HFFc6 (cell line): ENCODE measurements at places on chromosomes 11 and 22. TPM values are rescaled to one million over a fixed set of nuclear protein-coding genes. Genes with fewer than 3 reads are reported as not detected.

The OR52J3 gene
- total RNA-seq, result not detected in 3 replicates

The GRIK4 gene
- not detected in 3 replicates for total RNA-seq

The TRIM49 gene
- not detected in 3 replicates for total RNA-seq

The FAM111B gene
- total RNA-seq, result 6.0 to 13.3 TPM (median 12.9 TPM) in 3 replicates

DNA sequence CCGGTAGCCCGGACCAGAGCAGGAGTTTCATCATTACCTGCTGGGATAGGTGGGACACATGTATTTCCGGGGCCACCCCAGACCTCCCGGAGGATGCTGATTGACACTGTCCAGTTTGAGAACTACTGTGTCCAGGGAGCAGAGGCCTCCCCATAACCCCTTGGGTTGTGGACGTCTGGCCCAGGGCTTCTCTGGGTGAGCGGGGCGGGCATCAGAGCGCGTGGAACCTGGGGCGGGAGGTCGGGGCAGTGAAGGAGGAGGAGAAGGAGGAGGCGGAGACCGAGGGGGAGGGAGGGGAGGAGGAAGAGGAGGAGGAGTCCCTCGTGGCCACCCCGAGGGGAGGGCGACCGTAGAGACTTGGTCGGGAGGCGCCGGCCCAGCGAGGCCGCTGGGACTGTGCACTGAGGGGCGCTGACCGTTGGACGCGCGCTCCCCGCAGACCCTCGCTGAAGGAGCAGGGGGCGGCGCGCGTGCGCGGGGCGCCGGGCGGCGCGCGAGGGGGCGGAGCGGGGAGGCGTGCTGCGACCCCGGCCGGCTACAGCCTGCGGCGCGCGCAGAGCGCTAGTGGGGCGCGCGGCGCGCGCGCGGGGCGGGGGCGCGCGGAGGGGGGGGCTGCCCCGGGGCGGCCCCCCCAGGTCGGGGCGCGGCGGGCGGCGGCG, at the start of gene GRK3:
Gene GRK3, plus strand, starts transcription at position 356 of the 659 bp plus-strand sequence. CDS start 366 bp downstream, outside the sequence.
- H3K4me3 ChIP-seq, result peak within 1 kb of the TSS; percentile 27
- no peak for DNase-seq
- no peaks in the 10 kb centered on the region; the same call in 1 of the 2 replicates for H3K36me3 ChIP-seq
- H3K4me1 ChIP-seq, result no peaks in the 10 kb centered on the region
- peaks cover 15% of the 10 kb centered on the region for H3K27me3 ChIP-seq

DNA sequence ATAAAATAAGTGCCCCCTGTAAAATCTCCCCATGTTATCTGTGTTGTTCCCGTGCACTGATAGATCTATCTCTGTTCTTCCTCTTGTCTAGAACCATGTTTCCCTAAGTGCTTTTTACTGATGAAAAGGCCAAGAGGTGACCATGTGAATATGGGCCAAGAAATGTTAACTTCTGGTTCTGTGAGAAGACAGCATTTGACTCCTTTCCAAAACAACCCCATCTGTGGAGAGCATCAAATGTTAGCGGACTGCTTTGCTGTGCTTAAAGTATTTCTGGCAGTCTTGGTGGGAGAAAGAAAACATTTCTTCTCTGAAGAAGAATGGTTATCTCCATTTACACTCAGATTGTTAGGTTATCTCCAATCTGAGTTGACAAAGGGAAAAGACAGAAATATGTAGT, 58.6 kb upstream of the GUCY1A2 start:
- H3K27me3 ChIP-seq, result no peaks in the 10 kb centered on the region; the same call in 1 of the 2 replicates
- H3K4me1 ChIP-seq, result no peaks in the 10 kb centered on the region
- DNase-seq, result no peak
- H3K4me3 ChIP-seq, result no peak overlapping the region
- H3K36me3 ChIP-seq, result peaks cover 6% of the 10 kb centered on the region; the same call in 1 of the 2 replicates

DNA sequence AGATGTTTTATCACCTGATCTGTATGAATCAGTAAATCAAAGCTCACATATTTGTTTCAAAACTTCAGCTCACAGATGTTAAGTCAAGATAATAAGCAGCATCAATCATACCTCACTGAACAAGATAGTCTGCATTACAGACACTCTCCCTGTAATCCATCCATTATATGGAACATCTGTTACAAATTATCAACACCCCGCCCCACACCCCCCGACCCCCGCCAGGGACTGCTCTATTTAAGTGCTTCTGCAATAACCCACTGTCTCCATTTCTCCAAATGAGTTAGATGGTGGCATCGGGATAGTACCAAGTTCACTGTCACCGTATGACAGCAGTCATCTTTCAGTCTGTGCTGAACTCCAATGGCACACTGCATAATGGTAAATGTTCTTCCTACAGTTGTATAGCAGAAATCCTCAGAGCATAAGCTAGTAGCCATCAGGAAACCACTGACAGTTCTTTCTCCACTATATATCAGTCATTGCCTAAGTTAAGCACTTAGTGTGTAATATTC, 447.0 kb upstream of the ARHGAP42 start:
- H3K27me3 ChIP-seq, result no peaks in the 10 kb centered on the region; the same call in 1 of the 2 replicates
- H3K4me1 ChIP-seq, result no peaks in the 10 kb centered on the region
- DNase-seq, result no peak
- H3K4me3 ChIP-seq, result no peak overlapping the region
- no peak overlapping the region for H3K27ac ChIP-seq
- peaks cover 5% of the 10 kb centered on the region; the same call in 1 of the 2 replicates for H3K36me3 ChIP-seq

- no peaks in the 10 kb centered on the region for H3K4me1 ChIP-seq
- no peak overlapping the region for H3K27ac ChIP-seq
- no peaks in the 10 kb centered on the region for H3K36me3 ChIP-seq
- H3K4me3 ChIP-seq, result no peak overlapping the region
- H3K27me3 ChIP-seq, result no peaks in the 10 kb centered on the region
Measured at GRCh38 chr11:112810951-112811350, 150.3 kb upstream of the NCAM1 start.

DNA sequence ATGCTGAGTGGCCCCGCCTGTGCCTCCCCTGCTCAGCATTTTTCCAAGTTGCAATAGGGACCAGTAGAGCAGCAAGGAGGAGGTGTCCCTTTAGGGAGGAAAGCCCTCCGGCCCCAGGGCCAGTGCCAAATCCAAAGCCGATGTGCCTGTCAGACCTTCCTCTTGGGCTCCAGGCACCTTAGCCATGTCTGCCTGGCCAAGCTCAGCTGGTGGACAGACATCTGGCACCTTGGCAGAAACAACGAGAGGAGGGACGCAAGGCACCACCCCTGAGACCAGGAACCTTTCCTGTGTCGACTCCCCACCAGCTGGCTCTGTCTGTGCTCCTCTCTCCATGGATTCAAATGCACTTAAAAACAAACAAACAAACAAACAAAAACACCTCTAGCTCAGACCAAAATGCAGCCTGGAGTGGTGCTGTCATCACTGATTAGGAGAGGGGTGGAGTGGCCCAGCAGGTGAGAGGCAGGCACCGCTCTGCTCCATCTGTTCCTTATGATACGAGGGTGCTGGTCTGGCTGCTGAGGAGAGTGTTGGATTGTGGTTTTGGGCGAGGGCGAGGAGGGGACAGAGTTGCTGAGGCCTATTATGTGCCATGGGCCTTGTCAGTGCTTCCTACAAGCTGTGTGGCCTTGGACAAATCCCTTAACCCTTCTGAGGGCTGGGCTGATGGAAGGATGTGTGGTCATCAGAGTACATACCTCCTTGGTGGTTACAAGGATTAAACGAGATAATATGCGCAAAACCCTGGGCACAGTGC, 46.2 kb downstream of the TP53I11 start:
- peaks cover 54% of the 10 kb centered on the region for H3K27me3 ChIP-seq
- no peak for DNase-seq
- no peak overlapping the region for H3K27ac ChIP-seq
- H3K36me3 ChIP-seq, result no peaks in the 10 kb centered on the region

DNA sequence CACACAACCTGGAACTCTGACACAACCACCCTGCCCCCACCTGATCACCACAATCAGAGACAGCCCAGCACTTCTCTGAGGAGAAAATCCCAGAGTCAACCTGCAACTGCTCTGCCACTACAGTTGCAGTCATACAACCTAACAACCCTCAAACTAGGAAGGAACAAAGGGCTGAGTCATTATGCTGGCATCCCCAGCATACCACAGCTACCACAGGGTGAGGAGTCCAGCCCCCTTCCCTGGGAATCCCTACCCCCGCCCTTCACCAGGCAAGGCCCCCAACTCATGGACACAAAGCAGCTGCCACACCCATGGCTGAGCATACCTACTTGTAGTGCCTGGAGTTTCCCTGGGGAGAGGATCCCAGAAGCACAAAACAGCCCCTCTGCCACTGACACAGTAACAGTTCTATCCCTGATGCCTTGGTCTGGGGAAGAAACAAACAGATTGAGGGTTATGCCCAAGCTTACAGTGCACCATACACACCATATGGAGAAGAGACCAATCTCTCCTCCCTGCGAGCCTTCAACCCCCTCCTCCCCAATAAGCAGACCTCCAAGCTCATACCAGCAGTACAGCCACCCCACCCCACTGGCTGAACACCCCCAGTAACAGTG, 68.5 kb upstream of the C11orf58 start:
- H3K27me3 ChIP-seq, result no peaks in the 10 kb centered on the region
- no peaks in the 10 kb centered on the region for H3K4me1 ChIP-seq
- no peak overlapping the region for H3K27ac ChIP-seq
- no peaks in the 10 kb centered on the region; the same call in 1 of the 2 replicates for H3K36me3 ChIP-seq
- no peak overlapping the region for H3K4me3 ChIP-seq

DNA sequence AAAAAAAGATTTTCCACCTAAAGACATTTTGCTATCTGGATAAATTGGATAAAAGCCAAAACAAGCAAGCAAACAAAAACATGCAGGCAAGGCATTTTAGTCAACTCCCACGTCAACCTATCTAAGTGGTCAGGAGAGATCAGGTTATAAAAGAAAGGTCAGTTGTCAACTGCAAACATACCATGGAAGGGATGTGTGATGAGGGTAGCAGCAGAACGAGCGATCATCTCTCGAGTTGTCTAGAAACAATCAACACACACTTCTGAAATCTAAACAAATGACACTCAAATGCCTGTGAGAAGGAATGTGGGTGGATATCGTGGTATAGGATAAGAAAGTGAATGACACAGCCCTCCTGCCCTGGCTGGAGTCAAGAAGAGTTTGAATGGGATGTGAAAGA, 10.9 kb downstream of the MTCH2 start:
- H3K36me3 ChIP-seq, result peaks cover 36% of the 10 kb centered on the region
- H3K27me3 ChIP-seq, result no peaks in the 10 kb centered on the region; the same call in 1 of the 2 replicates
- no peaks in the 10 kb centered on the region for H3K4me1 ChIP-seq
- H3K27ac ChIP-seq, result no peak overlapping the region
- DNase-seq, result no peak
- no peak overlapping the region for H3K4me3 ChIP-seq

- no peak overlapping the region for H3K4me3 ChIP-seq
- no peak for DNase-seq
- no peak overlapping the region for H3K27ac ChIP-seq
- peaks cover 6% of the 10 kb centered on the region; the same call in 1 of the 2 replicates for H3K27me3 ChIP-seq
- H3K36me3 ChIP-seq, result peaks cover 22% of the 10 kb centered on the region
Measured at GRCh38 chr11:128318856-128319474, 268.4 kb downstream of the ETS1 start.

DNA sequence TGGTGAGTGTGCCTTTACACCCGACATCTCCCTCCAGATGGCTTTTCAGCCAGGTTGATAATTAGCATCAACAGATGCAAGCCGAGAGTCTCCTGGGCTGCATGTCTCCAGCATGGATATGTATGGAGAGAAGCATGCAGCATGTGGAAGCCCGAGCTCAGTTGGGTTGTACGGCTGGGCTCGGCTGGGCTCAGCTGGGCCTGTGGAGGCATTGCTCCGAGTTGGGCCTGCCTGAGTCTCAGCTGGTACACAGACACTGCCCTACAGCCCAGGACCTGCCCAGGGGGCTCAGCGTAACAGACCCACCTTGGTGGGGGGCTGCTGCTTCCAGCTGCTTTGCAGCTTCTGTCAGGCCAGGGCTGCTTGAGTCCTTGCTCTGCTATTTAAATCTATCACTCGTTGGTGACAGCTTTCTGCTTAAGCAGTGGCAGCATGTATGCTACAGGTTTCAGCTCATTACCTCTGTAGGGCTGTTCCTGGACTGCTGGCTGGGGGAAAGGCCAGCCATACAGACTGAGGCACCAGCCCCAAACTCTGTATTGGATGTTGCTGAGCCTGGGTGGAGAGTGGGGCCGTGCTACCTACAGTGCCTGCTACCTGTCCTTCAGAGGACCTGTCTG, 115.5 kb downstream of the TEAD1 start:
- peaks cover 86% of the 10 kb centered on the region for H3K4me1 ChIP-seq
- H3K36me3 ChIP-seq, result peaks cover 25% of the 10 kb centered on the region
- H3K4me3 ChIP-seq, result no peak overlapping the region
- H3K27me3 ChIP-seq, result no peaks in the 10 kb centered on the region; the same call in 1 of the 2 replicates
- DNase-seq, result no peak
- no peak overlapping the region; the same call in 1 of the 2 replicates for H3K27ac ChIP-seq

DNA sequence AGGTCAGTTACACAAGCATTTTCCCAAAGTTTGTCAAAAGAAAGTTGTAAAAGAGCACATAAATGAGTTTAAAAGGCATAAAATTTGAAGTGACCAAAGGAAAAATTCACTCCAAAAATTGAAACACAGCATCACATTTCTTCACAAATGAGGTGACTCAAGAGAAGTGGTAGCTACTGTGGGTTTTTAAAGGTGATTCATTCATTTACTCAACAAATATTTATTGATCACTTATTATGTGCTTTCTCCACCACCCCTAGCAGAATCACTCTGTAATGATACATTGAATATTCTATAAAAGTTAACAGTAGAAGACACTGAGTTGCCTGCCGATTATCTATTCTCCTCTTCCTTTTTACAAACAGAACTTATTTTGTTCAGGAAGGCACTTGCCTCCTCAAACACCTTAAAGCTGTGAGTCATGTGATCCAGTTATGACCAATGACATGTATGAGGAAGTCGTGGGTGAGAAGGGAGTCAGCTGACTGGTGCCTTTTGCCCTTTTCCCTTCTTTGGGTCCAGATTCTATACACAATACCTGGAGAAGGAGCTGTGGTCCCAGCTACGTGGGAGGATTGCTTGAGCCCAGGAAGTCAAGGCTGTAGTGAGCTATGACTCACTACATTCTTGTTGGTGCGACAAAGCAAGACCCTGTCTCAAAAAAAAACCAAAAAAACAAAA, 67.7 kb upstream of the CLNS1A start:
- H3K27ac ChIP-seq, result peak overlapping the region; percentile 72; the same call in 1 of the 2 replicates
- peak overlapping the region; percentile 50; the same call in 1 of the 2 replicates for H3K4me3 ChIP-seq
- peaks cover 29% of the 10 kb centered on the region for H3K36me3 ChIP-seq
- DNase-seq, result peak; percentile 12

DNA sequence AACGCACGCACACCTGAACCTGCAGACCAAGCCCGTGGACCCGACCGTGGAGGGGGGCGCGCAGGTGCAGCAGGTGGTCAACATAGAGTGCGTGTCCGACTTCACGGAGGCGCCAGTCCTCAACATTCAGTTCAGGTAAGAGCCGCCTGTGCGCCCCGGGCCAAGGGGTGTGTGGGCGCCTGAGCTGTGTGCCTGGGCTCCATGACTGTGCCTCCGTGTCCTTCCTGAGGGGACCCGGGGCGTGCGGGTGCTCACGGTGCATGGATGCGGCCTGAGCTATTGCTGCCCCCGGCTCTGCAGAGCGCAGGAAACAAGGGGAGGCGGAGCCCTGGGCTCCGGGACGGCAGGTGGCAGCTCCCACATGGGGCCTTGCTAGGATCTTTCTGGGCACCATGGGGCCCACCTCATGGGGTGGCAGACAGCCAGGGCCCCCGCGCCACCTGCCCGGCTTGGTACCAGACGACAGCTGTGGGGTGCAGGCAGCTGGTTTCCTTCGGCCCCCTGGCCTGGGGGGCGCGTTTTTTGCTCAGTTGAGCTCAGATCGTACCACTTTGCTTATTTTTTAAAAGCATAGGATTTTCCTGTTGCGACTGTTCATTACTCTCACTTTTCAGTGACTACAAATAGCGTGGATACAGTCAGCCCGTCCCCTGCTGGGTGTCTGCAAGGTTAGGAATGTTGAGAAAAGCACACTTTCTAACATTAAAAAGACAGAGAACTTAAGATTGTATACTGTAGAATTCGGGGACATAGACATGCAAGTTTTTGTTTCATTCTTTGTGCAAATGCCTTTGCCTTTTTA, 28.3 kb downstream of the MUC6 start:
- no peaks in the 10 kb centered on the region for H3K4me1 ChIP-seq
- H3K36me3 ChIP-seq, result peaks cover 7% of the 10 kb centered on the region; the same call in 1 of the 2 replicates
- H3K27me3 ChIP-seq, result peaks cover 5% of the 10 kb centered on the region
- H3K27ac ChIP-seq, result no peak overlapping the region
- H3K4me3 ChIP-seq, result no peak overlapping the region
